SK-N-DZ (cell line): ENCODE measurements at places on chromosomes 11 and 22.
A peak's percentile ranks its signal among the peaks of the same experiment; 100 is the strongest.

DNA sequence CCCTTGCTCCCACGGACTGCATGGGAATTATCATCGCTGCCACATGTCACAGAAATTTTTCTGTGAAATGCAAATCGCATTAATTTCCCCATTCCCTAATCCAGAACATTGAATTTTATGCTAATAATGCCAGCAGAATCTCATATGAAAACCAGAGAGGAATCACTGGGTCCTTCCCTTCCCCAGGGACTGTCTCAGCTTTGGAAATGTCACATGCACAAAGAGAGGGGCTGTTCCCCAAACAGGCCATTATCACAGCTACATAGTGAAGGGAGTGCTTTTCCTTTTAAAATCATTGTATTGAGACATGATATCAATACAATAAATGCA, 954.5 kb downstream of the BRD1 start:
- DNase-seq: no peak

DNA sequence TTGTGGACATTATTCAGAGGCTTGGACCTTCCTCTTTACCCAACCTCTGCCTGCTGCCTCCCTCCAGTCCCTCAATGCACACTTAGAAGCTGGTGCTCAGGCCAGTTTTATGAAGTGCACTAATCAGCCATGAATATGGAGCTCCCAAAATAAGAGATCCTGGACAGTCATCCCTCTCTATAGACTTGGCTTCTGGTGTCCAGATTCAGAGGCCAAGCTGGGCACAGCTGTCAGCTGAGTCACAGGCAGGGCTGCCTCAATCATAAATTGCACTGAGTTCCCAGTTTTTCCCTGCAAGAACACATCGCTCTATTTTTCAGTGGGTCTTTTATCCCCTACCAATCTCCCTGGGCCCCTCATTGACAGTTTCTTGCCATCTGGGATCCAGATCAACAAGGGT, 161.7 kb upstream of the CADM1 start:
- no peak for DNase-seq

DNA sequence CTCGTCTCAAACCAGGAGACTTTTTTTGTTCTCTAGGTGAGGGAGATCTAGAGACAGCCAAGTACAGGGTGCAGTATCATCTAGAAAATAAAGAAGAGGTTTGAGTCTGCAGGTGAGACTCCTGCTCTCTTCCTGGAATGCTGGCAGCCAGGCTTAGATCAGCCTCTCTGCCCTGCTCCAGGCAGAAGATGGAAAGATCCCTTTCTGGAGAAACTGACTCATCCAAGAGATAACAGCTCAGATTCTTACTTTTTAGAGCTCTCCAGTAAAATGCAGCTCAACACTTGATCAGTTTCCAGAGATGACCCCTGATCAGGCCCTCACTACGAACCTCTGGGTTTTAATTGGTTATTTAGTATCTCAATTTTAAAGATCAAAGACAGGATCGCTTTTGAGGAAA, 44.6 kb upstream of the EHF start:
- DNase-seq: no peak

- no peak for DNase-seq
Measured at GRCh38 chr11:45180848-45181192, 34.4 kb downstream of the PRDM11 start.

GRCh38 chr11:100925935-100926334, 203.7 kb downstream of the PGR start:
- DNase-seq: no peak

DNA sequence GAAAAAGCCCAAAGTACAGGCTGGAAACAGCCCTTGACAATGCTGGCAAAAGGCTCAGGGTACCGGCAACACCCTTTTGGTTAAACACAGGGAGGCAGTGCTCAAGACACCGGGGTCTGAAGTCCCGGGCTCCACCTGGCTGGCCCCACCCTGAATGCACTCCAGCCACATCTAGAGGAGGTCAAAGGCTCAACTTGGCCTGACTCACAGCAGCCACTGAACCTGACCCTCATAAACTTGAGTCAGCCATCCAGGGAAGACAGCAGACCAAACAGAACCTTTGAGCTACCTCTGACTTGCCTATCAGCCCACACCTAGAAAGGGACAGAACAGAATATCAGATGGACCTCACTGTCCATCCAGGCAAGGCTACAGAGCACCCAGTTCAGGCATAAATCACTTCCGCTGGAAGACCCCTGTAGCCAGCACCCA, 3.8 kb downstream of the CFL1 start:
- DNase-seq: peak; percentile 11

DNA sequence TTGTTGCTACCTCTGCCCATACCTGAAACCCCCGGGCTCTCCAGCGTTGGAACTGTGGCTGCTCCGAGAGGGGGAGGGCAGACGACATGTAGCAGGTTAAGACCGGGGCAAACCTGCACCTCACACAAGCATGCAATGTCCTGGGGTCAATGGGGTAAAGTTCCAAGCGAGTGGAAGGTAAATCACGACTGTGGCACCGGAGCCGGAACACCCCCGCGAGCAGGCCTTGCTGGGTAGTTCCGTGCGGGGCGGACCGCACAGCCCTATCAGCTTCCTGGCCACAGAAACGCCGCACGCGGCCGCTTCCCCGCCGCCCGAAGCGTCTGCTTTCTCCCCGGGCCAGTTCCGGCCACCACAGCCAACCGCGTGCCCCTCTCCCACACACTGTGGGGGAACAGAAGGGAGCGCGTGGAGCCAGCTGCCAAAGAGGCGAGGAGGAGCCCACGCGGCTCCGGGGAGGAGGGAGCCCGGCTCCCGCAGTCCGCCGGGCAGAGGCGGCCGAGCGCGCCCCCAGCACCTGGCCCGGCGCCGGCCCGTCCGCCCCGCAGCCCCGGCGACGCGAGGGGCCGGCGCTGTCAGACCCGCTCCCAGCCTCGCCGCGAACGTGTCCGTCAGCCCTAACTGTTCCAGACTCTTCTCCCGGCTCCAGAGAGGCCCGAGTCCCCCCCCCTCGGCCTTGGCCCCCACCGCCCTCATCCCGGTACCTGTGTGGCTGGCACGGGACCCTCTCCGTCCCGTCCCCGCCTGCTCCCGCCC, 1.6 kb downstream of the SPTBN2 start:
- peak; percentile 43 for DNase-seq

DNA sequence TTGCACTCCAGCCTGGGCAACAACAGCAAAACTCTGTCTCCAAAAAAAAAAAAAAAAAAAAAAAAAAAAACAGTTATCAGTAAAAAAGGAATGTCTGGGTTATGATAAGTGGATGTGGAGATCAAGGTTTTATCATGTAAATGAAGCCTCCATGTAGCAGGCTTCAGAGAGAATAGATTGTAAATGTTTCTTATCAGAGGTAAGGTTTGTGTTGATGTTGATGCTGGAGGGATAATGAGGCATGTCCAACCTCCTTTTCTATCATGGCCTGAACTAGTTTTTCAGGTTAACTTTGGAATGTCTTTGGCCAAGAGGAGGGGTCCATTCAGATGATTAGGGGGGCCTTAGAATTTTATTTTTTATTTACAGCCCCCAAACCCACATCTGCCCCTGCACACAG, 35.4 kb upstream of the TREH start:
- DNase-seq: no peak

DNA sequence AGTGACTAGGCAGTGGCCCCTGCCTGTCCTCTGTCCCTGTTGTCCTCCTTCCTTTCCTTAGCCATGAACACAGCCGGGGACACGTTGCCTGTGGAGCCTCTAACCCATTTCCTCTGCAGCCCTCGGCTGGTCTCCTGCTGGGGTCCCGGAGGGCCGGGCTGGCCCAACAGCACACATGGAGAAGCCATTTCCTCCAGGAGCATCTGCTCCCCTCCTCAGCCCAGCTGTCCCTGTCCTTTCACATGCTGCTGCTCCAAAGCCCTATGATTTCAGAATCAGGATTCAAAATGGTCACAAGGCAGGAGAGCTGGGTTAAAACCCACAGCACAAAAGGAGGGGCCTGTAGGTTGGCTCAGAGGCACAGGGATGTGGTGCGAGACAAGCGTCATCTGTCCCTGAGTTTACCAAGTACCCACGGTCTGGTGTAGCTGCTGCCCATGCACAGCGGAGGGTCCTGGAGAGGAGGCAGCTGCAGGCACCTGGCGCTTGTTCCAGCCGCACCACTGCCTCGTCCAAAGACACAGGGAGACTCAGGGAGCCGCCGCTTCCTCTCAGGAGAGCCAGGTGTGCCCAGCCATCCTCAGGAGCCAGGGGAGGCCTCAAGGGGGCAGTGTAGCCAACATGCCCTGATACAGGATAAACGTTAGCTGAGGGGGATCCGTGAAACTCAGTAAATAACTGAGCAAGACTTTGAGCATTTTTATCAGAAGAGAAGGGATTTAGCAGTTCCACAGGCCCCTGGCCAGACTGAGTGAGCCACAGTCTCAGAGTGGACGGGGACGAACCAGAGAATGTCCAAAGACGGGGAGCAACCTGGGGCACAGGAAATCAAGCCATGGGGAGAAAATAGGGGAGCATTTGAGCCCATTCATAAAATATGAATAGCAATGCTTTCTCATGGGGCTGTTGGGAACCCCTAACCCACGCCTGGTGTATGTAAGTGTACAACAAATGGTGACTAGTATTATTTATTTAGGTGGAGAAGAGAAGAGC, 3.9 kb upstream of the VSIG10L2 start:
- peak; percentile 55 for DNase-seq

- DNase-seq: peak; percentile 34
Measured at GRCh38 chr11:113274713-113275582, 39.4 kb upstream of the TTC12 start.

GRCh38 chr22:38310518-38311322, 6.5 kb downstream of the CSNK1E start:
- no peak for DNase-seq
